SW 1271 (cell line): ENCODE measurements at places on chromosomes 6 and 20.

GRCh38 chr6:24719125-24719971 lies at the start of gene C6orf62:
C6orf62 (minus strand) TSS chr6:24719154; CDS start chr6:24718668, 486 bp downstream.
- DNase-seq: peak; percentile 40

DNA sequence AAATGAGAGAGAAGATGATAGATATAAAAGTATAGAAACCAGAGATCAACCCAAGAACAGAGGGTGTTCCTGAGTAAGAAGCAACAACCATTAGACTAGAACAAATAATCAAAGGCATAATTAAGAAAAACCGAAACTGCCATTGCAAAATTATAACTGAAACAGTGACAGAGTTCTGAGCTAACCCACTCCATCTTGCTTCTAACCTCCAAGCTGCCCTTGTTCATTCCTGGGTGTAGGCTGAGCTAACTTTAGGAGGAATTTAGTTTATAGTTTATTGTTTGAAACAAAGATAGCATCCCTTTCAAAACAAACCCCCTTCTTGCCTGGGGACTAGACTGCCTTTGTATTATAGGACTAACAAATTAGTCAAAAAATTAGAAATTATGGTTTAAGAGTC lies 56.1 kb upstream of the PRND start:
- no peak for DNase-seq

DNA sequence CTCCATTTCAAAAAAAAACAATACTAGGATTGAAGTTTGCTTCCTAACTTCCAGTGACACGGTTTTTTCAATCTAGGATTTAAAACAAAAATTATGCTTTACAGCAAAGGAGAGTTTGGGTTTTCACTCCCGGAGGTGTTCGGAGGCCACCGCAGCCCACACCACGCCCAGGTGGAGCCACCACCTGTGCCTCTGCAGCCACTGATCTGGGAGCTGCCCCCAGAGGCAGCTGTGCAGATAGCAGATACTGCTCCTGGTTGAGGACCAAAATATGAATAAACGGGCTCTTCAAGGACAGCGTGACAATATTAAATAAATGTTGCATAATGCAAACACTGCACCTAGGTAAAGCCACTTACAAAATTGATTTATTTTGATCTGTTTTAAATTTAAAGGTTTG lies 30.2 kb downstream of the DLL1 start:
- DNase-seq: no peak

- DNase-seq: peak; percentile 43
Measured at GRCh38 chr6:35497571-35498421, 917 bp upstream of the TEAD3 start.

DNA sequence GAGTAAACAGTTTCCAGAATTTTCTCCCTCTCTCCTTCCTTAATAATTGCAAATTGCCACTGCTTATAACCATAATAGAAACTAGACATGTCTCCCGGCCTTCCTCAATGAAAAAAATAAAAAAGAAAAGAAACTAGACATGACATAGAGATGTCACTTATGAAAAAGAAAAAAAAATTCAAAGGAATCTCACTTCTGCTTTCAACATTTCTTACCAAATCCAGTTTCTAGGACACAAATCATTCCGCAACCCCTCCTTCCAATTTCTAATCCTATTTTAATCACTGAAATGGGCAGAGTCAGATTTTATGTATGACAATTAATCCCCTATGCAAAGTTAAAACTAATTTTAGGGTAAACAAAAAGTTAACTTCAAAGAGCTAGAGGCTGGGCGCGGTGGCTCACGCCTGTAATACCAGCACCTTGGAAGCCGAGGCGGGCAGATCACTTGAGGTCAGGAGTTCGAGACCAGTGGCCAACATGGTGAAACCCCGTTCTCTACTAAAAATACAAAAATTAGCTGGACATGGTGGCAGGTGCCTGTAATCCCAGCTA lies 40.1 kb upstream of the EEF1A1 start:
- no peak for DNase-seq

DNA sequence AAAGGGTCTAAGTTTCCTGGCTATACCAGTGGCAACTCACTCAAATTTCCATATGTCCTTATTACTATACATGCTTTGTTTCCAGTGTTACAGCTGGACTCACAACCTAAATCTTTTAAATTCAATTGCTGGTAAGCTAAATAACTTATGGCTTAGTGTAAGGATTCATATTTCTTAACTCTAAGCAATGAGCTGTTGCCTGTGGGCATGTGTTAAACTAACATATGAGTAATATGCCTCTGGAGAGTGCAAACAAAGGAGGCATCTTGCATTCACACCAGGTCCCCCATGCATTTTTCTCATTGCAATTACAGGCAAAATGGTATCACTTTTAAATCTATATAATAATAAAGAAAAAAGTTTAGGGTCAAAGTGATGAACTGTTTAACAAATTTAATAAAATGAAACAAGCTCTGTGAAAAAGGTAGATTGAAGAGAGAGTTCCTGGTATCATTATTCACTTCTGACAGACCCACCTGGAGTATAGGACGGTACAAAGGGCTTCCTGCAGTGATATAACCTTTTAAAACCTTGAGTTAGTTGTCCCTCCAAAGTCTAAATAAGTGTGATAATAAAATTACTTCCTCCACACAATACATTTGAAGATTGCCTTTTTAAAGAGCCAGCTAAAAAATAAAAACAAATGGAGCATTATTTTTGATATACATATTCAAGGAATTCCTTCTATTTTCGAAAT lies 57.6 kb upstream of the HMGCLL1 start:
- DNase-seq: no peak

GRCh38 chr20:10350188-10350842 lies 83.7 kb downstream of the MKKS start:
- no peak for DNase-seq

GRCh38 chr20:49562311-49563014 lies 5.5 kb downstream of the PTGIS start:
- peak; percentile 31 for DNase-seq
